NCI-H2081 treated with DMSO at 0.1 percent for 48 hours (cell line): ENCODE measurements at places on chromosomes 7 and 10.

DNA sequence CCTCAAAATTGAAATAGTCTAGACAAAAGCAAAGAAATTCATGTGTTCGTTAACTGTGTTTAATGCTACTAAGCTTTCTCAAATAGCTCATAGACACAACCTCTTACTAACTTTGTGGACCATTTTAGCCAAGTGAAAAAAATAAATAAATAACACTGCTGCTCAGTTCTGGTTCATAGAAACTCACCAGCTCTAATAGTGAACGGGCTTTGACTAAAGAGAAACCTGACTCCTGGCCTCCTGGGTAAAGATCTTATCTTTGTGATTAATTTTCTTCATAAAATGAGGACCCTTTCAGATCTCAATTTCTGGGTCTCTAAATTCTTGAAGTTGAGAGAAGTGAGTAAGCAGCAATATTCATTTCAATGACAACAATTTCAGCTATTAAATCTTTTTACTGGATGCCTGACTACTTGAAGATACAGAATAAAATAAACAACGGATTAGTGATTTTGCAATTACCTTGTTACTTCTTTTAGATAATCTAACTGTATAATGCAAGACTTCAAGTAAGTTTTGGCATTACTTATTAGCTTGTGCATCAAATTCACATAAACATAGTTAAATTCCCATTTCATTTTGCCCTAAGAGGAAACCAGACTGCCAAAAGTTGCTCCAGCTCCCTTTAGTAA, 3.1 kb downstream of the CADPS2 start:
- DNase-seq = no peak

DNA sequence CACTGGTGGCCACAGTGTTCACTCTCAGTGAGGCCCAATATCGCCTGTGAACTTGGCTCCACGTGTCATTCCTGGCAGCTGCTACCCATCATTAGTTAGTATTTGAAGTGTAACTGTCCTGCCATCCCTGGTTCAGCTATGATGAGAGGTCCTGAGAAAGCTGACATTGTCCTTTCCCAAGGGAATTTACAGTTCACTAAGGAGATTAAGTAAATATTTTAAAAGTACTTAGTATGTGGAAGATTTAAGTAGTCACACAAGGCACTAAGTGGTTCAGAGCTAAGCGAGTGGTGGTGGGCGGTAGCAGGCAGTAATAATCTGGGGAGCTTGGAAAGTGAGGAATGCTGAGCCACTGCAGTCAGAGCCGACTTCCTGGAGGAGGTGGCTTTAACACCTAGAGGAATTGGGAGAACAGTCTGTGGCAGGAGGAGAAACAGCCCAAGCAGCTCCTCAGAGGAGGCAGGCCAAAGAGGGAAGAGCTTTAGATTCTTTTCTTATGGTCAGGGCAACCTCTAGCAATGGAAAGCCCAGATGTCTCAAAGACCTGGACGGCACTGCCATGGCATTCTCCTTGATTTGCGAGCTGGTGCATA, 519.7 kb downstream of the LRMDA start:
- DNase-seq = no peak

DNA sequence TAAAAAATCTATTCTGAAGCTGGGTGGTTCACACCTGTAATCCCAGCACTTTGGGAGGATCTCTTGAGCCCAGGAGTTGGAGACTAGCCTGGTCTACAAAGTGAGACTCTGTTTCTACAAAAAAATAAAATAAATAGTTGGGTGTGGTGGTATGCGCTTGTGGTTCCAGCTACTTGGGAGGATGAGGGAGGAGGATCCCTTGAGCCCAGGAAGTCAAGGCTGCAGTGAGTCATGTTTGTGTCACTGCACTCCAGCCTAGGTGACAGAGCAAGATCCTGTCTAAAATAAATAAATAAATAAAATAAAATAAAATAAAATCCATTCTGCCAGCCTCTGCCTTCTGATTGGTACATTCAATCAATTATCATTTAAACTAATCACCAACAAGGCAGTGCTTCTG, 17.5 kb downstream of the ZNF33A start:
- no peak for DNase-seq

DNA sequence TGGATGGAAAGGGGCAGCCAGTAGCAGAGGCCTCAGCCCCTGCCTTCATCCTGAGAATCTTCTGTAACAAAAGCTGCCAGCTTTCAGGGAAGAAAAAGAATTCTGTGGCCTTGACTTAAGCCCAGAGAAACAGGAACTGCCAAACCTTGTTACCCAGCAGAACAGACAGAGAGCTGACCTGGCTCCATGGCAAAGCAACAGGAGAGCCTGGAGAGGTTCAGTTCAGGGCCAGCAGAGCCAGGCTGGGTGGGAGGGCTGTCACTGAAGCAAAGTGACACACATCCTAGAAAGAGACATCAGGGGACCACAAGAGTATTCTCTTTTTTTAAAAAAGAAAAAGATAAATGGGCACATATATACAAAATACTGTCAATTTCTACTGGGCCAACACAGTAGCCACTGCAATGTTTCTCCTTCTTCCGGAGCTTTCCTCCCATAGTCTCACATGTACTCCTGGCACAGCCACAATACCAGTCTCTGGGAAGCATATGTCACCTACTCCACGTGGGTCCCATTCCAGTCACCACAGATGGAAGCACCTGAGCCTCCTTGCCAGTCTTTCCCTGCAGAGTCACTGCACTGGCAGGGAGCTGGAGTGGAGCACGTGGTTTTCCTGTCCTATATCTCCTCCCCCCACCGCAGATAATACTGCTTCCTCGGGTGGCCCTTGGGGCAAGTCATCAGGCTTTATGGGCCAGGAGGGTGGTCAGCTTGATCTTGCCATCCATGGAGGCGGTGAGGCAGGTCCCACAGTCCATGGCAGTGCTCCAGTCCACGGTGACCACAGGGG, 15.2 kb upstream of the CYREN start:
- no peak for DNase-seq

- DNase-seq = no peak
Observed at GRCh38 chr10:119694608-119695007, 31.2 kb upstream of the INPP5F start.

- no peak for DNase-seq
Observed at GRCh38 chr7:117505238-117505637, 25.4 kb downstream of the CFTR start.

DNA sequence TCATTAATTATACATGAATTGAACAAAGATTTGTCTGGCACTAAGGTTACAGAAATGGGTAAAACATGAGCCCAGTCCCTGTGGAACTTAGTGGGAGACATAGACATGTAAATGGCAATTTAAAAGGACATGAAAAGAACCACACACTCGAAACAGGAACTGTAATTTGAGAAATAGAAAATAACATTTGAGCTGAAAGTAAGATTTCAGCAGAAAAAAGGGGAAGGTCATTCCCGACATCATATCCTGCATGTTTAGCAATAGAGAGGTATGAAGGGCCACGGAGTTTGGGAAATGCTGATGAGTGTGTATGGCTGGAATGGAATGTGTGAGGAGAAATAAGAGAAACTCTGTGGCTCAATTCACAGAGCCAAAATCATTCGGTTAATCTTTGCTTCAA, 175.4 kb upstream of the AHR start:
- DNase-seq = no peak

- no peak for DNase-seq
Observed at GRCh38 chr7:118938845-118939244, 714.3 kb downstream of the ANKRD7 start.

DNA sequence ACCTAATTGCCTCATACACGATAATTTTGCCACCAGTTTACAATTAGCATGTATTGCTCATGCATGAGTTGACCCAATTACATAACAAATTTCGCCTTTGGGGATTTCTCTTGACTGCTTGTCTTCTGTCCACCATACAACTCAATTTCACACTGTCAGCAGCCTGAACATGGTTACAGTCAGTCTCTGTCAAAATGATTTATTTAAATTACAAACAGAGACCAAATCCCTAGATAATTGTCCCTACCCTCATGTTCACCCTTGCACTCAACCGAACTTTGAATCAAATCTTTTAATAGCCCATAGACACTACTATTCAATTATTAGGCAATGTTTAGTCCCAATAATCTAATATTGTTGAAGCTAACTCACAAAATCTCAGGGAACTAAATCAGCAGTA, 59.7 kb upstream of the NEBL start:
- DNase-seq = no peak

DNA sequence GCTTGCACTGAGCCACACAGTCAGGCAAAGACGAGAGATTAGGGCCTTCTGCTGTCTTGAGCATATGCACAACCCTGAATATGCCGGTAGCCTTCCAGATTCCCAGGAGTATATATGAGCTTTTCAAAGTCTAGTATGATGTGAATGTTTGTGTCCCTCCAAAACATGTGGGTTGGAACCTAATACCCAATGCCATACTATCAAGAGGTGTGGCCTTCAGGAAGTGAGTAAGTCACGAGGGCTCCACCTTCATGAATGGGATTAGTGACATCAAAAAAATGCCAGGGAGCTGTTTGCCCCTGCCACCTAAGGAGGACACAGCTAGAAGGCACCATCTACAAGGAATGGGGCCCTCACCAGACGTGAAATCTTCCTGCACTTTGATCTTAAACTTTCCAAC, 105.2 kb downstream of the CH25H start:
- DNase-seq = no peak

- DNase-seq = no peak
Observed at GRCh38 chr7:8094164-8095140, 125.9 kb downstream of the GLCCI1 start.

GRCh38 chr7:1548438-1548831, 7.6 kb downstream of the TMEM184A start:
- no peak for DNase-seq

- DNase-seq = no peak
Observed at GRCh38 chr7:54972733-54973294, 46.0 kb upstream of the EGFR start.

- no peak for DNase-seq
Observed at GRCh38 chr7:100389437-100390088, 16.3 kb downstream of the PILRA start.

GRCh38 chr7:120927454-120928103, 23.0 kb upstream of the ING3 start:
- DNase-seq = no peak

- no peak for DNase-seq
Observed at GRCh38 chr7:158424011-158424410, 163.6 kb downstream of the PTPRN2 start.

GRCh38 chr7:101729241-101729883, 88.1 kb upstream of the CUX1 start:
- DNase-seq = no peak

DNA sequence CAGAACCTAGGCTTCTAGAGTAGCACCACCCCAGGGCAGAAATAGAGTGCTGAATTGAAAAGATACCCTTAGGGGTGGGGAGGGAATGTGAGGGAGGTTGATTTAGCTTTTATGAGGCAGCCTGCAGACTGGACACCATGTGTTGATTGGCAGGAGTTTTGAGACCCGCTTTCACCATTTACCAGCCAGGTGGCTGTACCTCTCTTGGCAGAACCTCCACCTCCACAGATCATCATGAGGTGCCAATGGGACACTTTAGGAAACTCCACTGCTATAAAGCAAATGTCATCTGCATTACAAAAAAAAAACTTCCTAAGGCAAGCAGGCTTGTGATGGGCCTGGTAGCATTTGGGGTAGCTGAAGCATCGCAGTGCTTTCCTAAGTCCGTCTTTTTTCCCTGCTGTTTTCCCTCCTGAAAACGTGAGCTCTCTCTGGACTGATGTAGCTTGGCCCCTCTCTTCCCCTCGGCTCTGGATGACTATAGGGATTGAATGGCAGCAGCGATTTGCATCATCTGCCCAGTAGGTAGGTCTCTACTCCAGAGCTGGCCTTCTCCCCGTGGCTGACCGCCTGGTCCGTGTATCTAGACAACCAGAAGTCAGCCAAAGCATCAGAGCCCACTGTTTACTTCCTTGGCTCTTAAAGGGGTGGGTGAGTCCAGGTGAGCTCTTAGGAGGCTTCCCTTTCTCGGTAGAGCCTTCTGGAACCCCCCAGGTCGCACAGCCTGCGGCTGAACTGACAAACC, 1.3 kb downstream of the PCBD1 start:
- no peak for DNase-seq

- no peak for DNase-seq
Observed at GRCh38 chr10:122279725-122280141, 8.6 kb downstream of the BTBD16 start.

DNA sequence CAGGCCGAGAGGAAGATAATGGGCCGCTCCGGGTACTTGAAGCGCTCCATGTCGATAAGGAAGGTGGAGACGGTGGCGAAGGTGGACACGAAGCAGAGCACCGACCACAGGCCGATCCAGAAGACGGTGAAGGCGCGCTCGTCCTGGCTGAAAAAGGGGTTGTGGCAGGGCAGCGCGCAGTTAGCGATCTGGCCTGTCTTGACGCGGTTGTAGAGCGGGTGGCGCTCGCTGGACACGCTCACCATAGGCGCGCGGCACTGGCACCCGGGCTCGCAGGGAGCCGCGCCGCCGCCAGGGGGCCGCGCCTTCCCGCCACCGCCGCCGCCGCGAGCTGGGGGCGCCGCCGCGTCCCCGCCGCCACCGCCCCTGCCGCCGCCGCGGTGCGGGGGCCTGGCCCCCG, 1.6 kb downstream of the FZD8 start:
- no peak for DNase-seq

DNA sequence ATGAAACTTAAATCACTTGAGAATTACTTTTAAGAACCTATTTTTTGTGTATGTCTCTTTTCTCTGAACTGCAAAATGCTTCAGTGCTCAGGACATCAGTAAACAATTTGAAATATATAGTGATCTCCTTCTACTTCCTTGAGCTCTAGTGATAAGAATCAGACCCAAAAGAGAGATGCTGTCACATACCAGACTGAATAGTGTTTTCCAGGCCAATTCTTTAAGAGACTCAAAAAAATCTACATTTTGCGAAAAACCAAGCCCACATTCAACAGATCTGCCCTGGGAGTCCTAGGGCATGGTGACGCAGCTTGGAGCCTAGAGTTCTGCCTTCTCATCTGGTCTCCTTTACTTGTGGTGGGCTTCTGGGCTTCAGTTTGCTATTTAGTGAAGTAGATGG, 72.1 kb upstream of the SLC13A1 start:
- DNase-seq = no peak

- DNase-seq = no peak
Observed at GRCh38 chr10:103752680-103753248, 102.6 kb downstream of the SH3PXD2A start.

GRCh38 chr10:79560160-79560709, at the start of gene SFTPA2:
SFTPA2 (minus strand) TSS chr10:79560407; CDS start chr10:79559483, 924 bp downstream.
- DNase-seq = no peak

DNA sequence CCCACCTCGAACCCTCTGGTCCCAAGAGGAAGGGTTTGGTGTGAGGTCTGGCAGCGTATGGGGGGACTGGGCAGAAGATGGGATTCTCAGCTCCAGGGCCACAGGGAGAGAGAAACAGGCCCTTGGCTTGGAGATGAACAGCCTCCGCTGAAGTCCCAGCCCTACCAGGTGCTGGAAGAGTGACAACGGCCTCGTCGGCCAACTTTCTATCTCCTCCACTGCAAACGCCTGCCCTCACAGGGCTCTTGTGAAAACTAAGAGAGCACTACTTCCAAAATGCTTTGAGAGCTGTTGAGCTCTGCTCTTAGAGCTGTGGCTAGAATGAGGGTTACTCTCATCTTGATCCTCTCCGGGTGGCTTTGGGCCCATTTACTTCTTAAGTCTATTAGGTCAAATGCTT, 63.5 kb downstream of the AFAP1L2 start:
- no peak for DNase-seq

GRCh38 chr7:134632937-134633540, 13.6 kb upstream of the BPGM start:
- DNase-seq = no peak
